Liver (tissue), 10 donors: ENCODE measurements at places on chromosomes 11 and 22. TPM values are rescaled to one million over a fixed set of nuclear protein-coding genes. Genes with fewer than 3 reads are reported as not detected.

SLC22A9 gene
- 10.0 TPM for polyA plus RNA-seq

TSKU gene
- 58.3 TPM for polyA plus RNA-seq

BLID gene
- polyA plus RNA-seq, result not detected

APOBEC3B gene
- 1.2 TPM for polyA plus RNA-seq

GRCh38 chr11:31816468-31817053, 5.4 kb upstream of the PAX6 start:
- peak overlapping the region; percentile 40 for H3K4me3 ChIP-seq
- H3K36me3 ChIP-seq, result no peaks in the 10 kb centered on the region
- peaks cover 38% of the 10 kb centered on the region for H3K4me1 ChIP-seq
- DNase-seq, result no peak

- no peaks in the 10 kb centered on the region for H3K36me3 ChIP-seq
- no peak for DNase-seq
- no peaks in the 10 kb centered on the region for H3K27me3 ChIP-seq
- H3K27ac ChIP-seq, result no peak overlapping the region
Measured at GRCh38 chr22:36954251-36955014, 41.0 kb downstream of the CSF2RB start.

DNA sequence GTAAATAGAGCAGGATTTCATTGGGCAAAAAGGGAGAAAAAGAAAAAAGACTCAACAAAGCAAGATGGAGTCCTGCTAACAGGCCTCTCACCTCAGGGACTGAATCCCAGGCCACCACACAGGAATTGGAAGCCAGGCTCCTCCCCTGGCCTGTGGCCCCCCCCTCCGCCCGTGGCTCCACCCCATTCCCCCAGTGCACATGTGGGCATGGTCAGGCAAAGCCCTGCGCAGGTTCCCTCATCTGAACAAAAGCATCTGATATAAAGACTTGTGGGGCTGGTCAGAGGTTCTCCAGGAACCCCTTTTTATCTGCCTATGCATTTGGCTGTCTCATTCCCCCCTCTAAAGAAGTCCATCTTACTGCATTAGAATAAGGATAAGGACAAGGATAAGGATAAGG, 46.0 kb upstream of the PAK1 start:
- no peaks in the 10 kb centered on the region for H3K4me1 ChIP-seq
- H3K27ac ChIP-seq, result no peak overlapping the region
- H3K27me3 ChIP-seq, result no peaks in the 10 kb centered on the region
- H3K4me3 ChIP-seq, result no peak overlapping the region
- H3K36me3 ChIP-seq, result no peaks in the 10 kb centered on the region

- no peak for DNase-seq
- H3K4me3 ChIP-seq, result no peak overlapping the region
- H3K36me3 ChIP-seq, result no peaks in the 10 kb centered on the region
- H3K27me3 ChIP-seq, result no peaks in the 10 kb centered on the region
Measured at GRCh38 chr11:128095466-128095981, 491.8 kb downstream of the ETS1 start.

- peaks cover 20% of the 10 kb centered on the region for H3K4me1 ChIP-seq
- no peaks in the 10 kb centered on the region for H3K36me3 ChIP-seq
- no peaks in the 10 kb centered on the region for H3K27me3 ChIP-seq
- no peak for DNase-seq
- no peak overlapping the region for H3K27ac ChIP-seq
- no peak overlapping the region for H3K4me3 ChIP-seq
Measured at GRCh38 chr22:38760477-38761201, 4.8 kb upstream of the SUN2 start.
